Metanephros (tissue), 2 donors: ENCODE measurements at places on chromosomes 6 and 20. TPM values are rescaled to one million over a fixed set of nuclear protein-coding genes. Genes with fewer than 3 reads are reported as not detected.

CUL9 gene
- 46.2 TPM for total RNA-seq

AVP gene
- total RNA-seq = not detected

SLC26A8 gene
- 0.29 TPM for total RNA-seq

KIFC1 gene
- total RNA-seq = 17.9 TPM

NKAIN2 gene
- total RNA-seq = 12.4 TPM

LBP gene
- not detected for total RNA-seq

ESR1 gene
- 3.5 TPM for total RNA-seq

SYCP2L gene
- 3.7 TPM for total RNA-seq

XRN2 gene
- total RNA-seq = 57.4 TPM

ULBP1 gene
- 0.29 TPM for total RNA-seq

C20orf96 gene
- total RNA-seq = 17.0 TPM

ANKRD60 gene
- total RNA-seq = not detected

MUC21 gene
- not detected for total RNA-seq

RIMS4 gene
- total RNA-seq = 1.1 TPM

PFDN6 gene
- total RNA-seq = 22.1 TPM

NHSL1 gene
- total RNA-seq = 23.1 TPM

SIRPA gene
- total RNA-seq = 17.6 TPM

PLCB4 gene
- 22.1 TPM for total RNA-seq

RBPJL gene
- total RNA-seq = not detected

BRD2 gene
- total RNA-seq = 122 TPM

DOK5 gene
- 13.8 TPM for total RNA-seq

CDSN gene
- not detected for total RNA-seq

TNFAIP3 gene
- 25.2 TPM for total RNA-seq

CRISP3 gene
- total RNA-seq = 0.88 TPM
